B cell (primary cell): ENCODE measurements at places on chromosomes 5 and 9. TPM values are rescaled to one million over a fixed set of nuclear protein-coding genes. Genes with fewer than 3 reads are reported as not detected.

DNA sequence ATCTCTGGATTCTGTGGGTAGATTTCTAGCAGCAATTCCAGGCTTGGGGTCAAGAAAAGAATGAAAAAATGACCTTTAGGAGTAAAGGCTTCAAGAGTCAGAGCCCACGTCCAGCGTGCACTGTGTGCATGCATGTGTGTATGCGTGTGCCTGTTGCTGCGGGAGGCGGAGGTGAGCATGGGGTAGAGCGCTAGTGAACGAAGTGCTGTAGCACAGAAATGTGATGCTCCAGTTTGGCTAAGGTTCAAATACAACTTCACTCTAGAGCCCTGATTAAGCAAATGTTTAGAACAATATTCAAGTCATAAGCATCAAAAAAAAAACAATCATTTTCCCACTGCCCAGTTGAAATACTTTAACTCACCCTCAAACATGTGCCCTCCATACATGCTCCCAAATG is 403.9 kb downstream of the ZNF608 start:
- no peak overlapping the region for H3K4me3 ChIP-seq
- no peaks in the 10 kb centered on the region for H3K36me3 ChIP-seq
- no peaks in the 10 kb centered on the region for H3K4me1 ChIP-seq
- H3K27ac ChIP-seq = no peak overlapping the region
- no peaks in the 10 kb centered on the region for H3K27me3 ChIP-seq

DNA sequence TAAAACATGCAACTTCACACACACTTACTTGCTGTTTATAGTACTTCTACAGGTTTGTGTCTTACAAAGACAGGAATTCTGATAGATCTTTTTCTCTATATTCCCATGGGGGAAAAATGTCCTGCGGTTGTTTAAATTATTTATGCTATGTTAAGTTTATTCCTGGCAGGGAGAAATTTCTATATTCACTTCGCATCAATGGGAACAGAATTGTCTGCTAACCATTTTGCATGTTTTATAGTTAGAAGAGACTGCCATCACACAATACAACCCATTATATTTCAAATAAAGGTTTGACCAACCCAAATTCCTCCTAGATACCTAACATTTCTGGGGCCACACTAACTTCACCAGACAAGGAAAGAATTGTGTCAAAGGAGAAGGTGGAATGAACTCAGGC is 110.0 kb upstream of the PRR16 start:
- H3K27ac ChIP-seq = no peak overlapping the region
- DNase-seq = no peak
- H3K4me3 ChIP-seq = no peak overlapping the region
- no peaks in the 10 kb centered on the region for H3K27me3 ChIP-seq

GRCh38 chr9:3936520-3937235 is 363.2 kb downstream of the GLIS3 start:
- no peaks in the 10 kb centered on the region for H3K4me1 ChIP-seq
- DNase-seq = no peak
- H3K27me3 ChIP-seq = no peaks in the 10 kb centered on the region
- H3K4me3 ChIP-seq = no peak overlapping the region

DNA sequence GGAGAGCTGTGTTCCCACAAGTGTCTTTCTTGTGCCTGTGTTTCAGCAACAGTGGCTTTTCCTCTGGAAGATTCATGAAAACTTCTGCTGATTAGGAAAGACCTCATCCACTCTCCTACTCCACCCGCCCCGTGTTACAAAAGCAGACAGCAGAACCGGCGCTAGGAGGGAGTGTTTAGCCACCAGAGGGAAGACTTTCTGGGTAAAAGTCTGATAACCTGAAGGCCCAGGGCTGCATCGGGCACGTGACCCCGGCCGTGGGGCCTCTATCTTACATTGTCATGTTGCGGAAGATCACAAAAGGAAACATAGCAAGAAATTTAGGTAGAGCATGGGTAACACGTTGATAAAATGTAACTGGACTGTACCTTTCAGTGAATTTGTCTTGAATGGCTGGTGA is 32.0 kb upstream of the DMRT2 start:
- no peaks in the 10 kb centered on the region for H3K36me3 ChIP-seq
- no peak for DNase-seq
- H3K27me3 ChIP-seq = peaks cover 9% of the 10 kb centered on the region
- no peak overlapping the region for H3K4me3 ChIP-seq
- H3K27ac ChIP-seq = no peak overlapping the region

- peak overlapping the region; percentile 57 for H3K4me3 ChIP-seq
- DNase-seq = peak; percentile 47
- peak overlapping the region; percentile 75 for H3K27ac ChIP-seq
- H3K4me1 ChIP-seq = peaks cover 30% of the 10 kb centered on the region
- H3K27me3 ChIP-seq = no peaks in the 10 kb centered on the region
Measured at GRCh38 chr9:136881691-136882108, 4.6 kb upstream of the TRAF2 start.

DNA sequence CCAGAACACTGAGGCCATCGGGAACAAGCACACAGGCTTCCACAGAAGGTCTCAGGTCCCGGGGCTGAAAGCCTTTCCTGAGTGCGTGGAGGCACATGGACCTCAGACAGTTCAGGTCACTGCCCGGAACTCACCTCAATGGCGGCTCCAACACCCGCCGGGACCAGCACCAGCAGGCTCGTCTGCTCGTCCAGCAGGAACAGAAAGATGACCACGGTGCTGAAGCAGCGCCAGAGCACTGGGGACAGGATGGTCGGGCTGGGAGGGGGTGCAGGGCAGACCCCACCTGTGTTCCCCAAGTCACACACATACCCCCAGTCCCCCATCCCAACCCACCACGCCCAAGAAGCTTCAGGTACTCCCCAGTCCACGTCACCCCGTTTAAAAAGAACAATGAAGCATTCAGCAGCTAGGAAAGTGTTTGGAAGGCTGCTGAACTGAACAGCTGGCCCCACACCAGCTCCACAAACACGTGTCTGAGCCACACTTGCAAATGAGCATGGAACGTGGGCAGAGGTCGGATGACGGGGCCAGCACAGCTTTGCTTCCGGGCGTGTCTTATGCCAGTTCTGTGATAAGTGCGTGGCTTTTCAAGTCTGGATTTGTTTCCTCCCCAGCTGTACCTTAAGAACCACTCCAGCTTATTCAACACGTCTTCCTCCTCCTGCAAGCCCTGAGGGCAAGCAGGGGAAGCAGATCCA is 14.6 kb downstream of the CLPTM1L start:
- no peaks in the 10 kb centered on the region for H3K27me3 ChIP-seq
- peaks cover 68% of the 10 kb centered on the region for H3K36me3 ChIP-seq

GRCh38 chr9:642014-642413 is 199.5 kb upstream of the DMRT1 start:
- no peak for DNase-seq
- no peak overlapping the region for H3K4me3 ChIP-seq
- H3K4me1 ChIP-seq = peaks cover 8% of the 10 kb centered on the region
- H3K27me3 ChIP-seq = no peaks in the 10 kb centered on the region

- no peak overlapping the region for H3K27ac ChIP-seq
- H3K36me3 ChIP-seq = no peaks in the 10 kb centered on the region
- H3K27me3 ChIP-seq = no peaks in the 10 kb centered on the region
- no peaks in the 10 kb centered on the region for H3K4me1 ChIP-seq
Measured at GRCh38 chr9:31089549-31090221, 1294.8 kb upstream of the ACO1 start.

DNA sequence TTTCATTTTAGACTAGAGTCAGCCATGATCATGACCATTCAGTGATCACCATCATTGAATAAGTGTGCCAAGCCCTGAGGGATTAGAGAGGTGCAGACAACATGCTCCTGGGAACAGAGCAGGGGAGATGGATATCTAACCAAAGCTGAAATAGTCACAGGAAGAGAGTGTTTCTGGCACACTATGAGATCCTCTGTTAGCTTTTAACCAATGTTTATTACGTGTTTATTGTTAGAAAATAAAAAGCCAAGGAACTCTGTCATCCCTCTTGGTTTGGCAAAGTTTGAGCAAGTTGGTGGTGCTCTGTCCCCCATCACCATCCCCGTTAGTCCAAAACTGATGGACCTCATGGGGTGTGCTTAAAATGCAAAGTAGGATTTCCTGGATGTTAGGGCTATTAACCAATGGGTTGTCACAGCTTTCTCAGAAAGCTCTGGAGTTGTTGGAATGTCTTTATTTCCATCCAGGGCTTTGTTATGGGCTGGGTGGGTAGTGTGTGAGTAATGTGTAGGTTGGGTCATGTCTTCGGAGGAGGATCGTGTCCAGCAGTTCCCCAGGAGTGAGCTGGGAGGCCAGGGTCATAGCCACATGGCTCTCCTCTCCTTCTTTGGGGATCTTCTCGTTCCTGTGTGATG is 34.9 kb downstream of the SLC28A3 start:
- no peaks in the 10 kb centered on the region for H3K4me1 ChIP-seq
- no peaks in the 10 kb centered on the region for H3K36me3 ChIP-seq
- H3K27ac ChIP-seq = no peak overlapping the region
- no peak for DNase-seq

- H3K27me3 ChIP-seq = peaks cover 20% of the 10 kb centered on the region
- no peak overlapping the region for H3K4me3 ChIP-seq
- no peak overlapping the region for H3K27ac ChIP-seq
- peaks cover 8% of the 10 kb centered on the region for H3K4me1 ChIP-seq
- H3K36me3 ChIP-seq = no peaks in the 10 kb centered on the region
- DNase-seq = no peak
Measured at GRCh38 chr5:64691291-64691690, 988 bp downstream of the SHISAL2B start.

DNA sequence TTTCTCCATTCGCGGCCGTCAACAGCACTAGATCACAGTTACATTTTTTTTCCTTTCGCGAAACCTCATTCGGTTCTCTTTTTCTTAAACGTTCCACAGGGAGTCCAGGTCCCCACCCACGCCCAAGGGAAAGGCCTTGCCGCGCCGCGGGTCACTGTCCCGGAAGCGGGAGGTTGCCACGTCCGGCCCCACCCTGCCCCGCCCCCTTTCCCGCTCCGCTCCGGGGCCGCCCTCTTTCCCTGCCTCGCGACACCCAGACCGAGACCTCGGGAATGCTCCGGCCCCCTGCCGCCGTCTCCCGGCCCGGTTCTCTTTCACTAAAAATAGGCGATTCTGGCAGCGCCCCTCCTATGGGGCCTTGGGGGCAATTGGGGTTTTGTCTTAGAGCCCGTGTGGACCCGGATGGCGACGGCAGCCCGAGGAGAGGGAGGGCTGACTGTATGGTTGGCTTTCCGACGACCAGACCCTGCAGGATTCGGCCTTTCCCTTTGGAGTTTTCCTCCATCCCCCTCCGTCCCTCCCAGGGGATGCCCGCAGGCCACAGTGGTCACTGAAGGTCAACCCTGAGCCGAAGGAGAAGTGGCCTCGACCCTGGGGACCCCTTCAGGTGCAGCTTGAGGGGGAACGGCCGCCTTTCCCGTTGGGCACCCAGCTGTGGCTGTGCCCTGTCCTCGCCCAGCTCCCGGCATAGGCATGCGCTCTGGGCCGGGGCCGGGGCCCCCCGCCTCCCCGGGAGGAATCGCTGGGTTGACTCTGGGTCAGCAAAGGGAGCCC is 2.8 kb upstream of the RACK1 start:
- H3K4me3 ChIP-seq = peak overlapping the region; percentile 70
- peak overlapping the region; percentile 89 for H3K27ac ChIP-seq
- peaks cover 16% of the 10 kb centered on the region for H3K36me3 ChIP-seq
- no peaks in the 10 kb centered on the region for H3K27me3 ChIP-seq
- peaks cover 64% of the 10 kb centered on the region for H3K4me1 ChIP-seq

DNA sequence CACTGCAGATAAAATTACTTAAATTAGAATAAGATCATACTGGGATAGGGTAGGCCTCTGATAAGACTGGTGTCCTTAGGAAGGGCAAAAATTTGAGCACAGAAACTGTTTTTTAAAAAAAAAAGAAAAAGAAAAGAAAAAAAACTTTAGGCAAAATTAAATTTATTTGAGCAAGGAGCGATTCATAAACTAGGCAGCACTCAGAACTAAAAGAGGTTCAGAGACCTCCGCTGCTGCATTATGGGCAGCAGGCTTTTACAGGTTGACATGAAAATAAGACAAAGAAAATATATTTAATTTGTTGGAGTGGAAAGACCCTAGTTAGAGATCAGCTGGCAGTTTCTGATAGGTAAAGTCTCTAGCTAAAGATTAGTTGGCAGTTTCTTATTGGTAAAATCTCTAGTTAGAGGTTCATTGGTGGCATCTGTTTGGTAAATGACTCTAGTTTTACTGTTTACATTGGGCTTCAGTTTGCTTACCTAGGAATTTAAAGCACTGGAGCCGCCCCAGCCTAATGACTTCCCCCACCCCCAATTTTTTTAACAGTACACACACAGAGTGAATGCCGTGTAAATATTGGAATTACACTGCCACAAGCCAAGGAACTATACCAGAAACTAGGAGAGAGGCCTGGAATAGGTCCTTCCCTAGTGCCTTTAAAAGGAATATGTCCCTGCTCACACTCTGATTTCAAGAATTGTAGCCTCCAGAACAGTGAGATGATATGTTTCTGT is 4.5 kb upstream of the PLPP6 start:
- no peak overlapping the region for H3K27ac ChIP-seq
- DNase-seq = no peak
- no peaks in the 10 kb centered on the region for H3K36me3 ChIP-seq
- H3K4me3 ChIP-seq = no peak overlapping the region
- H3K27me3 ChIP-seq = no peaks in the 10 kb centered on the region

- no peaks in the 10 kb centered on the region for H3K27me3 ChIP-seq
- peaks cover 7% of the 10 kb centered on the region for H3K36me3 ChIP-seq
- H3K27ac ChIP-seq = peak overlapping the region; percentile 100
- H3K4me1 ChIP-seq = peaks cover 28% of the 10 kb centered on the region
- no peak for DNase-seq
- H3K4me3 ChIP-seq = peak overlapping the region; percentile 100
Measured at GRCh38 chr5:134226441-134227192, 744 bp upstream of the PPP2CA start.

GRCh38 chr5:165881259-165881658 is 2375.8 kb downstream of the MAT2B start:
- H3K4me3 ChIP-seq = no peak overlapping the region
- no peak overlapping the region for H3K27ac ChIP-seq
- no peaks in the 10 kb centered on the region for H3K27me3 ChIP-seq

The LCN10 gene
- 85.1 and 93.0 TPM in 2 replicates for polyA plus RNA-seq

The PCDHGA6 gene
- polyA plus RNA-seq = 0.33 and 0.78 TPM in 2 replicates

The FGF1 gene
- not detected in 2 replicates for polyA plus RNA-seq

The GRM6 gene
- polyA plus RNA-seq = not detected in 2 replicates
